ENCODE measurements at places on chromosomes 2 and 18. TPM values are rescaled to one million over a fixed set of nuclear protein-coding genes. Genes with fewer than 3 reads are reported as not detected.

GRCh38 chr2:74501335-74502071 lies 2.1 kb upstream of the LBX2 start:
- DNase-seq: peak; percentile 83
- H3K36me3 ChIP-seq: peaks cover 14% of the 10 kb centered on the region

The MYL12A gene
- 572 TPM for total RNA-seq

DNA sequence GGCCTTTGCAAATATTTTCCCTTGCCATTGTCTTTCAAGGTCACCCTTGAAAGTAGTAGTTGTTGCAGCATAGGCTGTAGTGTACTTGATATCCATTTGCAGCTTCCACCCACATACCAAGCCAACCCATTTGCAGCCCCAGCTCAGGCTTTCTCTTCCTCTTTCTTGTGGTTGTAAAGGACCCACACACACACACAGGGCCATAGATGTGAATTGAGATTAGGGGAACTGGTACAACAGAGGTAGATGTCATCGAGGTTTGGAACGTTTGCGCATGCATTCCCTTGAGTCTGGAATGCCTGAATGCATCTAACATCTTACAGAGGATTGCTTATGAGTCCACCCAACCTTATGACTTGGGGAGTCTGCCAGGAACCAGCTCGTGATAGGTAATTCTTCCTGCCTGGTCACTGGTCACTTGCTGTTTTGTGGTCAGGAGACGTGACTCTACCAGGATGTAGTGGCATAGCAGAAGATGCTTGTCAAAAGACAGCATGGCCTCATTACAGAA lies 91.9 kb downstream of the MRPS9 start:
- no peak for DNase-seq
- H3K36me3 ChIP-seq: no peaks in the 10 kb centered on the region
- no peak overlapping the region for H3K27ac ChIP-seq
- H3K27me3 ChIP-seq: peaks cover 12% of the 10 kb centered on the region
- no peaks in the 10 kb centered on the region for H3K4me1 ChIP-seq

The MC4R gene
- not detected for total RNA-seq

GRCh38 chr2:113981404-113982134 lies 91.7 kb downstream of the ACTR3 start:
- H3K4me3 ChIP-seq: peak overlapping the region; percentile 17
- H3K36me3 ChIP-seq: peaks cover 9% of the 10 kb centered on the region
- DNase-seq: peak; percentile 94
- H3K27me3 ChIP-seq: no peaks in the 10 kb centered on the region
- H3K4me1 ChIP-seq: peaks cover 29% of the 10 kb centered on the region

- no peaks in the 10 kb centered on the region for H3K36me3 ChIP-seq
- no peak for DNase-seq
- no peaks in the 10 kb centered on the region for H3K27me3 ChIP-seq
- no peaks in the 10 kb centered on the region for H3K4me1 ChIP-seq
- H3K27ac ChIP-seq: no peak overlapping the region
These were observed 175.9 kb upstream of the ETAA1 start for GRCh38 chr2:67221266-67221665.

DNA sequence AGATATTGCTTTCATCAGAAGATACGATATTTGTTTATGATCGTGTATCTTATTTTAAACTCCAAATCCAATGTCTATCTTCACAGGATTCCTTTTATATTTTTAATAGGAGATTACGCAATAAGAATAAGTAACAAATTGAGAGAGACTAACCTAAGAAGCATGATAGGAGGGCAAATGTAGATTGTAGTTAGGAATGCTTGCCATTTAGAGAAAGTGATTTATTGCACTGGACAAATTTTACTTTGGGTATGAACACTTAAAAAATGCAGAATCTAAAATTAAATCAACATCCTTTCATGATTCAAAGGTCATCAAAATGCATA lies 563.4 kb upstream of the POU3F3 start:
- no peak for DNase-seq
- no peaks in the 10 kb centered on the region for H3K36me3 ChIP-seq
- no peak overlapping the region for H3K4me3 ChIP-seq
- H3K27me3 ChIP-seq: no peaks in the 10 kb centered on the region

- no peak for DNase-seq
- H3K36me3 ChIP-seq: no peaks in the 10 kb centered on the region
- H3K4me3 ChIP-seq: no peak overlapping the region
These were observed 131.3 kb downstream of the GFPT1 start for GRCh38 chr2:69255760-69256159.

The CFAP53 gene
- 0.36 TPM for total RNA-seq

All from osteoblast (primary cell).